Midbrain (tissue), 1 donor: ENCODE measurements at places on chromosomes 3 and 15.
A peak's percentile ranks its signal among the peaks of the same experiment; 100 is the strongest.

GRCh38 chr3:110099711-110100110 is 762.4 kb upstream of the DPPA4 start:
- no peak for DNase-seq

GRCh38 chr3:183551930-183552329 is 3.6 kb downstream of the KLHL6 start:
- no peak for DNase-seq

- no peak for DNase-seq
Observed at GRCh38 chr15:76730262-76730661, 174.9 kb downstream of the SCAPER start.

- DNase-seq = peak; percentile 6
Observed at GRCh38 chr3:132405188-132405587, 12.1 kb upstream of the DNAJC13 start.

DNA sequence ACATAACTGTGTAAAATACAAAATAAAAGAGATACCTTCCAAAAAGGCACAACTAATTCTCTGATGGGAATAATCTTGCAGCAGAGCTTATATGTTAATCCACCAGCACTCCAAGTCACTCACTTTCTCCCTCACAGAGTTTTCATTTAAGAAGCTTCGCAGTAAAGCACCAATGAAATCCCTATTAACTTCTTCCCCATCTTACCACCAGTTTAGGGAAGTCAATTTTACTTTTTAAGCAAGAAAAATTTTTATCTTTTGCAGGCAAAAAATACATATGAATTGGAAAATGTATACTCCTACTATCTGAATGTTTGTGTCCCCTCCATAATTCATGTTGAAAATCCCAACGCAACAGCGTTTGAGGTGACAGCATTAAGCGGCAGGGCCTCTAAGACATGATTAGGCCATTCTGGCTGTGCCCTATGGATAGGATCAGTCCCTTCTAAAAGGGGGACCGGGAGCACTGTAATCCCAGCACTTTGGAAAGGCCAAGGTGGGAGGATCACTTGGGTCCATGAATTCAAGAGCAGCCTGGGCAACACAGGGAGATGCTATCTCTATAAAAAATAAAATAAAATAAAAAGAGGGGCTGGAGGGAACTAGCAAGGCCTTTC is 435.8 kb downstream of the SHQ1 start:
- no peak for DNase-seq

- DNase-seq = no peak
Observed at GRCh38 chr15:96747291-96747690, 416.8 kb downstream of the NR2F2 start.

- DNase-seq = no peak
Observed at GRCh38 chr3:160691151-160691550, 14.2 kb downstream of the ARL14 start.

- DNase-seq = no peak
Observed at GRCh38 chr3:111882799-111883198, 23.7 kb downstream of the PHLDB2 start.

GRCh38 chr3:64798316-64798715 is 110.5 kb upstream of the ADAMTS9 start:
- no peak for DNase-seq

DNA sequence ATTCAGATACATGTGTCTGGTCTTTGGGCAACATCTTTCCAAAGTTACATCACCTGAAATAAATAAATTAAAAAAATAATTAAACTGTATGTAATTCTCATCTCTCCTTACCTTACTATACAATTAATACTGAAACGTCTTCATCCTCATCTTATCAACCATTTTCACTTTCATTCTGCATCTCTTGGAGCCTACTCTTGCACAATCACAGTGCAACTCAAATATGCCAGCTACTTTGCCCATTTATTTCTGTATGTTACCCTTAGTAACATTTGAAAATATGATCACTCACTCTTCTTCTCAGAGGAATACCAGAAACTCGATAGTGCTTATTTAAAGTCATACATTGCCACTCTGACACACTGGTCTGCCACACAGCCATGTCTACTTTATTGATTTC is 1357.1 kb upstream of the CADM2 start:
- DNase-seq = no peak

DNA sequence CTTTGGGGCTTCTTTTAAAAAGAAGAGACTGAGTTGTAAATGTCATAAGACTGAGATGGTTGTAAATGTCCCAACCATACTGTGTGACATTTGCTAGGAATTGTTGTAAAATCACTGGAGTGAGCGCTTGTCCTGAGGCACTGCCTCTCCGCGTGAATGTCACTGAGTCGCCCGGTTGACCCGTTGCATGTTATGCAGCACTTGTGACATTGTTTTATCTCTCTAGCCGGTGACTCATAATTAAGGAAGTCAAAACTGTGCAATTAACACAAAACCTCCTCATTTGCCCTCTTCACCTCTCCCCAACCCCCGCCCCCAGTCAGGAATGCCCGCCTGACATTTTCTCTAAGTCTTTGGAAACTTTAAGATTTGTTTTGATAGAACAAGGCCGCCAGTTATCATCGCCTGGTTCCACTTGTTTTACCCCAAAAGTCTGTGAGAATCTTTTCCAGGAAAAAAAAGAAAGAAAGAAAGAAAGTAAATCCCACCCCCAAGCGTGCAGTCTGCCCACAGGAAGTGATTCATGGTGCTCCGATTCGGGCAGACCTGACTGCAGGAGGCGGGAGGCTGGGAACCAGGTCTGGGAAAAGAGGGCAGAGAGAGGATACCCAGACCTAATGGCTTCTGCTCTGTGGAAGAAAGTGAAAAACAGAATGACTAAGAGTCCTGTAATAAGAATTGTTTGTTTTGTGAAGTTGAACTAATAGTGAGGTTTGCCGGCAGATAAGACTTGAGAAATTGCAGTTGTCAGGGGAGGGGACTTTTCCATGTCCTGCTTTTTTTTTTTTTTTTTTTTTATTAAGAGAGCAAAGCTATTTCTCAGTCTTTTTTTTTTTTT is 84.8 kb downstream of the SMAD3 start:
- DNase-seq = no peak

DNA sequence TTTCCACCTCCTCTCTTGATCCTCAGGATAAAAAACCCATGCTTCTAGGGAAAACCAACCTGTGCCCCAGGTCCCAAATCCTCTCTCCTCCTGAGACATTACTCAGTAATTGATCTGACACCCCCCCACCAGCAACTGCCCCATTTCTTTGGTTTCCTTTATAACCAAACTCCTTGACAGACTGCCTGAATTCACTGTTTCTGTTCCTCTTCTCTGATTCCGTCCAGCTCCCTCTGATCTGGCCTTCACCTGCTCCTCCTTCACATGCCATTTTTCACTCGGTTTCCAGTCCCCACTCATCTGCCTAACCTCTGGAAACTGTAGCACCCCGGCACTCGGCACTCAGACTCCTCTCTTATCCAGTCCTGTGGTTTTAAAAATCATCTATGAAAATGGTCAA is 2.1 kb downstream of the CCDC51 start:
- no peak for DNase-seq

DNA sequence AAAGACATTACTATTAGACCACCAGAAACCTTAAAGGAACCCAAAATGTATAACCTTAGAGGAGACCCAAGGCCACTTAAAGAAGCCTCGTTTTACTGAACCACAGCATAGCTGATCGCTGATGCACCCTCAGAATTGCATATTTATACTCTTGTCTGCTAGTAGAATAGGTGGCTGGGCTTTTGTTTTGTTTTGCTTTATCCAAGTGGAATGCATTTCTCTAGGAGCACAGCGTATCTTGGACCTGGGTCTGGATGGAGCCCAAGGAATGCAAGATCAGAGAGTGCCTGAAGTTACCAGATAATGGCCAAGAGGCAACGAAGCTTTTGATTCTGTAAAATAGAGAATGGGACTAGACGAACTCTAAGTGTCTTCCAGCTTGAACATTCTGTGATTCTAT is 129.2 kb upstream of the COL8A1 start:
- DNase-seq = no peak

DNA sequence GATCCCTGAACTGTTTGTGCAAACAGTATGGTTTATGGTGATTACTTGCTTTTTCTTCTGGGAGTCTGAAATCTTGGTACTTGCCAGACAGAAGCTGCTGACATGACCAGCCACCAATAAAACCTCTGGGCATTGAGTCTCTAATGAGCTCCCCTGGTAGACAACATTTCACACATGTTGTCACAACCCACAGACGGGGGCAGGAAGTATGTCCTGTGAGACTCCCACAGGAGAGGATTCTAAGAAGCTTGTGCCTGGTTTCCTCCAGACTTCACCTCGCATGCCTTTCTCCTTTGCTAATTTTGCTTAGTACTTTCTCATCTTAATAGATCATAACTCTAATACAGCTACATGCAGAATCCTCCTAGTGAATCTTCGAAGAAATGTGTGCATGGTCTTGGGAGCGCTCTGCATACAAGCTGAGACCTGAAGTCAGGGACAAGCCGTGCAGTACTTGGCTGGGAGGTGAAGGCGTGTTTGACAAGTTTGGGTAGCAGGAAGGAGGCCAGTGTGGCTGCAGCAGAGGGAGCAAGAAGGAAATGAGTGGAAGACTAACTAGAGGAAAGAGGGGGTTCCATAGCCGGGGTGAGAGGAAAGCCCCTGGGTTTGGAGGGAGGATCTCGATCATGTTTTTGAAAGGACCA is 49.0 kb downstream of the B3GNT5 start:
- DNase-seq = no peak

- DNase-seq = no peak
Observed at GRCh38 chr3:10757021-10757820, 58.8 kb upstream of the SLC6A11 start.

DNA sequence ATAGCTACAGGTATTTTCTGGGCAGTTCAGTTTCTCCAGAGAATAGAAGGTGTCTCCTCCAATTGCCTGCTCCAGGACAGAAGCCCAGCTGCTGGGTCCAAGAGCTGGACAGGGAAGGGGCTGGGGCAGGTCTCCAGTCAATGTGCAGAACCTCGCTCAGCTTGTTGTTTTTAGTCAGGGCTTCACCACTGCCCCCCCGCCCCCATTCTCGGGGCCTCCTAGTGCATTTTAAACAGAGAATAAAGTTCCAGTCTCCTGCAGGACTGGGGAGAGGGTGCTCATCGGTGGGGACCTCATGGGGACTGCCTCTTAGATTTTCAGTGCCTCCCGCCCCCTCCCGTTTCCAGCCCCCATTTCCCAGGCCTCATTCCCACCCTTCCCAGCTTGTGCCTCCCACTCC is 216.6 kb downstream of the XXYLT1 start:
- DNase-seq = no peak

- peak; percentile 9 for DNase-seq
Observed at GRCh38 chr3:73600293-73600938, 24.3 kb downstream of the PDZRN3 start.

GRCh38 chr3:40243056-40243455 is 66.5 kb upstream of the EIF1B start:
- no peak for DNase-seq
